ENCODE measurements at places on chromosomes 13 and 19.

GRCh38 chr13:32278426-32278825, 36.7 kb downstream of the ZAR1L start:
- DNase-seq, result peak; percentile 41

DNA sequence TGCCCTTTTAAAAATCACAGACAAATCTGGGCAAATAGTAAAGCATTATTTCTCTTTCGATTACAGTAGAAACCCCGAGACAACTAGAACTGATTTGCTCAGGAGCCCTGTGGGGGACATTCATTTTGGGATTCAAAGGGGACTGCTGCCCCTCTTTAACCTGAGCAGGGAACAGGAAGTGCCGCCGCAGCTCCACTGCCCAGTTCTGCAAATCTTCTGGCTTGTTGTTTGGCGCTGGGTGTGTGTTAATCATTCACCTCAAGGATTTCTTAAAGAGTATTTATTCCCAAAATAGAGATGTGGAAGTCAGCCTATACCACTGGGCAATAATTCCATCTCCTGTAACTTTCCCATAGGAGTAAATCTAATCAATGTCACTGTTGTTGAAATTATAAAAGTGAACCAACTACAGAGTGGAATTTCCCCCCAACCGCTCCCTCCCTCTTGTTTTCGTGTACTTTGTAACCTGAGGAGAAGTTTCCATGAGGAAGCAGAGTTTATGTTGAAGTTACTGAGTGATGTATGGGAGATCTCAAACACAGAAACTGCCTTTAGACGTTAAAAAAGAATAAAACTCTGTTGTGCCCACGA, 515.8 kb downstream of the KLF12 start:
- DNase-seq, result no peak

DNA sequence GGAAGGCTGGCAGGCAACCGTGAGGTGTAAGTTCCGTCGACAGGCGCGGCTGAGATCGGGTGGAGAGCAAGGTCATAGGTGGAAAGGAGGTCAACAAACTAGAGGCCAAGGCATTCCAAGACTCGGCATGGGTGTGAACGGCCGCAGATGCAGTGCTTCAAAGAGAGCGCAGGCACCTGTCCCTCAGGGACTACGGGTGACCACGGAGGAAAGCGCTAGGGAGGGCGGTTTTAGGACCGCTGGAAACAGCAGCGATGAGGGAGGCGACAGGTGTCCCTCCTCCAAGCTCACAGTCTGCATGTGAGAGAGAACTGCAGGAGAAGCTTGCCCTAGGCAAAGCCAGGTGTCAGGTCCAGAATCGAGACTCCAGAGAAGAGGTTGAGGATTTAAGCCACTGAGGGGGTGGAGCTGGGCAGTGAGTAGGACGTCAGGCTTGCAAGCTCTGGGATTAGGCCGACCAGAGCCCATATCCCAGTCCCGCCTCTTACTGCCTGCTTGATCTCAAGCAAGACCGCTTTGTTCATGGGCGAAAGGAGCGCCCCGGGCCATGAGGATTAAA, 1.6 kb upstream of the MLNR start:
- peak; percentile 16 for DNase-seq

- no peak for DNase-seq
Observed at GRCh38 chr19:55590617-55591016, 8.7 kb downstream of the FIZ1 start.

DNA sequence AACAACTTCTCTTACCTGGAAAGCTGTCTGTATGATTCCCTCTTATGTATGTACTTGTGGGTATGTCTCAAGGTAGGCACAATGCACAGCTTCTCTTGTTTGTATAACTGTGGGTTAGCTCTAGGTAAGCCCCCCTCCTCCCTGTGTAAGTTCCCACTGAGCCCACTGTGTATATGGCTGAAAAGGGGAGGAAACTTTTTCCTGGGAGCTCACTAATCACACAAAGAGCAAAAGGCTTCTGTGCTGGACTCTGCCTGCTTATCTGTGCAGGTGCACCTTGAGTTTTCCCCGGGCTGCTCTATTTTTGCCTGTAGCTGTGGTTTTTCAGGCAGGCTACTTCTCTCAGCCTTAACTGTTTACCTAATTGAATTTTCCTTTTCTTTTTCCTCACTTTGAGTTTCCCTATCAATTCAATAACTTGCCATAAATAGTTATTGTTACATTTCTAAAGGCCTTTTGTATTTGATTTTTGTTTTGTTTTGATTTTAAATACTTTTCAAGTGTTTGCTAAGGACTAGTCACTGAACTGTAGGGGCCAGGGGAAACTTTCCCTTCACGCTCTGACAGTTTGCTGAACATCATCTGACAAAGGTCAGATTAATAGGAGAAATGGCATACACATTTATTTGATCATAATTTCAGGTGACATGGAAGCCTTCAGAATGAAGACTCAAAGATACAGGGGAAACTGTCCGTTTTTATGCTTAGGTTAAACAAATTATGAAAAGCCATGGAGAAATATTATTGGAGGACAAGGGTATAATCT, 423.5 kb upstream of the ATXN8OS start:
- DNase-seq, result no peak

DNA sequence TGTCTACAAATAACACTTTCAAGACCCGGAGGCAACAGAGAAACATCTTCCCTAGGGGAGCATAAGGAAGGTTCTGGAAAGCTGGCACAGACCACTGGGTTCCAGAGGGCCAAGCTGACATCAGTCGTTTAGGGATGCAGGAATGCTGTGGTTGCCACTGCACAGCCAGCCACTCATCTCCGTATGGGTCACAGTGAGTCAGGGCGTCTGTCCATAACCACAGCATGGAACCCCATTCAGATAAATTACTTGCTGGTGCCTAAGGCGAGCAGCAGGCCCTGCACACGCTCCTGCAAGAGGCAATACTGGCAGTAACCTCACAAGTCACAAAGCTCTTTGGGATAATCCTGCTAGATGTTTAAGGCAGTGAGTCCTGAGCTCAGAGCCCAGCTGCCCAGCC, 140.9 kb upstream of the UBL3 start:
- DNase-seq, result peak; percentile 97

DNA sequence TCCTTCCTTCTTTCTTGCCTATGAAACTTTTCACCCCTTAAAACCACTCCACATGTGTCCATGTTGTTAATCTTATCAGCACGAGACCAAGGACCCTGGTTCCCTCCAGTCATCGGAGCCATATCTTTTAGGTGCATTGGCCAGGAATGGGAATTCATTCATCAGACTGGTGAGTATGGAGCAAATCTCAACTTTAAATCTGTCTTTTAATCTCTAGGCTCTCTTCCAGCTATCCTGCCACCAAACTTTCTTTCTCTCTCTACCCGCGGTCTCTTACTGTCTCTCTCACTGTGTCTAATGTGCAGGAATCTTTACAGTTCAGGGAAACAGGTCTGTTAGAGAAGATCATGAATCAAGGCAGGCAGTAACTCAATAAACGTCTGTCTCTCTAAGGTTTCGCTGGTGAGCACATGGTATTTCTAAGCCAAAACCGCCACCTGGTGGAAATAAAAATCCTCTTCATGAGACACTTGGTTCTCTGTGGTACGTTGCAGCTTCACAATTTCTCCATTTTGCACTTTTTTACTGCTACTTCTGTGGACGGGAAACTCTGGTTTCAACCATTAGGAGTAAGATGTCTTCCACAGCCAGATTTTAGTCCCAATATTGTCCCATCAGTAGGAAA, 16.1 kb downstream of the LGALS16 start:
- DNase-seq, result peak; percentile 47

- peak; percentile 97 for DNase-seq
Observed at GRCh38 chr19:38003438-38004185, 96.6 kb downstream of the SIPA1L3 start.

DNA sequence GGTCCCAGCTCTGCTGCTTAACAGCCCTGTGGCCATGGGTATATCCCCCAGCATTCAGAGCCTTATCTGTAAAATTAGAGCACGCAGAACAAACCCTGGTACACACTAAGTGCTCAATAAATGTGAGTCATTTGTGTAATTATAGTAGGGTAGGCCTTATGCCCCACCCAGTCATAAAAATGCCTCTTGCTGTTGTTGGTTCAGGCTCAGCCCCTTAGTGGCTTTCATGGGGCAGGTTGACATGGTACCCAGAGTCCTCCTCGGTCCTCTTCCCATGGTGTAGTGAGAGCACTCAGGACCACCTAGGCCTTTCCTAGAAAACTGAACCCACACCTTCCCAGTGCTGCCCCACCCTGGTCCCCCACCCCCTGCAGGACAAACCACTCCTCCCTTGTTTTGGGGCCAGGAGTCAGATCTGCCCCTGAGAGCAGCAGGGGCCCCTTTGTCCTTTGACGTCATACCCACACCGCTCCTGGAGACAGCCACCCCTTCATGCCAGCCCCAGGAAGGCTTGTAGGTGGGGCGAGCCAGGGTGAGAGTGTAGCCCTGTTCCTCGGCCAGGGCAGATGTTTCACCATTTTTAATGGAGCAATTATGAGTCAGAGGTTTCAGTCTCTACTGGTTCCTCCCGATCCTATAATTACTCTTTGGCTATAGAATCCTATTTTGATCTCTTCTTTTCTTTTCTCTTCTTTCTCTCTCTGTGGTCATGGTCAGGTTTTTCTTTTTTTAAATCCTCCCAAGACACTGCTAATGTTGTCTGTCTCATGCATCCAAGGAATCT, 36.8 kb downstream of the ACTN4 start:
- DNase-seq, result peak; percentile 95

DNA sequence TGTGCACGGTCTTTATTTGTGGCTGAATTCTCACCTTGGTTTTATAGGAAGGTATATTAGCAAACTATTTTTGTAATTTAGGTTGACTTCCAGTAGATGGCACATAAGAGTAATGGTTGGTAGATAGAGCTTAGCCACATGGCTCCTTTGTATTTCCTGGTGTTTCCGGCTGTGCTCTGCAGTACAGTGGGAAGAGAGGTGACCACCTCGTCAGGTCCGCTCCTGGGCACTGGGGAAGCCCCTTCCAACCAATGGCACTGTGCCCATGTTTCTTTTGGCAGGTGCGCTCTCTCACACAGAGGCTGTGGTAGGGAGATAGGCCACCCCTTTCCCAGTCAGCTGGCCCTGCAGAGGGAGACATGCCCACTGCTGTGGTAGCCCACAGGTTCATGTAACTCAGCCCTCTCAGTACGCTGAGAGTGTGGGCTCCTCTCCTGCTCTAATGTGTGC, 74.3 kb upstream of the ATP12A start:
- peak; percentile 17 for DNase-seq

DNA sequence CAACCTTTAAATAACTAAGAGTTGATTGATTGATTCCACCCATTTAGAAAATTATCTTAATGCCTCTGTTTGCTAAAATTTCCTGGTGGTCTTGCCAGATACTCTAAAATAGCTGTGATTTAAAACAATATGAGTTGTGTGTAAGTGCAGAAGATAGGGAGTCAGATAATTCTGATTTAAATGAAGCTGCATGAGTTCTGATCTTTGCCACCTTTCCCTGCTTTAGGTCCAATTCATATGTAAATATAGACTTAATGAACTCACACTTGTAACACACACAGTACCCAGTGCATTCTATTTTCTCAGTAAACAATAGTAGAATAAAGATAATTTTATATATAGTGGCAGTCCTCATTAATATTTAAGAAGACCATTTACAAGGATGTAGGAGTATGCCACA, 981.8 kb downstream of the SLITRK1 start:
- no peak for DNase-seq

GRCh38 chr13:45737571-45738017, 35.5 kb downstream of the CBY2 start:
- no peak for DNase-seq

- DNase-seq, result no peak
Observed at GRCh38 chr13:98226496-98226895, 49.4 kb upstream of the RNF113B start.

DNA sequence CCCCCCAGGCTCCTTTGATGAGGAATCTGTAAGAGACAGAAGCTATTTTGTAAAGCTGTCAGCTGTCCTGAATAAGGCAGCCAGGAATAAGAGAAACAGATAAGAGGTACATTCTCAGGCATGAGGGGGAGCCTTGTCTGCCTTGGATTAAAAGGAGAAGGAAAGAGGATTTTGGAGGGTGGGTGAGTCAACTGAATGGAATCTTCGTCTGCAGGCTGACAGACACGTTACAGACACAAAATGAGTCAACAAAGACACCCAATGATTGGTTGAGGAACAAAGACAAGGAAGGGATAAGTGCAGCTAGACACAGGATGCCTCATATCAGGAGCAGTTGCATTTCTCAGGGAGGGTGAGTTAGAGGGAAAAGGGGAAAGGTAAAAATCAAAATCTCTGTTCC, 162.5 kb downstream of the OLFM4 start:
- peak; percentile 62 for DNase-seq

DNA sequence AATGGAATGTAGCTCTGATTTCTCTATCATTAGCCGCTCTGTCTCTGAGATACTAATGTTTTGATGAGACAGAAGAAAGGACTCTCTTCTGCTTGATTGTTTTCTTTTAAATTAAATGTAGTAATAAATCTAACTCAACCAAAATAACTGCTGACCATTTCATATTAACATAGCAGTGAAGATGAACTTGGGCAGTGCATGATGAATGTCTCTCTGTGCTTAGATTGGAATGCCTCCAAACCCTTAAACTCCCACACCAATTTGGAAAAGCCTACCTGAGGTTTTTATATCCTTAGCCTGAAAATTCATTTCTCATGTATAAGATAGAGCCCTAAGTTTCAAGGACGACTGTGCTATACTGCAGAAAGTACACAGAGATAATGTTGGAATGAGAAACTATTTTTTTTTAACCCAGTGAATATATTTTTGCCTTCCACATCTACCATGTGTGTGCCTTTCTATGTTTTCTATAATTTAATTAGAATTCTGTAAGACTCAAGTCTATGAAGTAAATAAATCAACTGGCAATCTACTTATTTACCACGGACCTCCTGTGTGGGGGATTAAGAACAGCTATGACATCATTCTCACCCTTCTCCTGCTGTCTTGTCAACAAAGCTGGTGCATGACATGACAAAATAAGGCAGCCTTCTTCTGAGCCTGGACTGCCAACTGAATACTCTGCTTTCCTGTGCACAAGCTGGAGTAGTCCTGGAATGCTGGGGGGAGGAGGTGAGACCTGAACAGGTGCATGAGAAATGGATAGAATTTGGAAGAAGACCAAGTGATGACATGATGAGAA, 155.5 kb downstream of the FGF9 start:
- DNase-seq, result no peak

GRCh38 chr19:33472691-33473652, 48.6 kb downstream of the PEPD start:
- peak; percentile 96 for DNase-seq

- no peak for DNase-seq
Observed at GRCh38 chr19:33604651-33605050, 17.1 kb upstream of the CHST8 start.

GRCh38 chr13:29284726-29285125, 310.8 kb downstream of the SLC7A1 start:
- DNase-seq, result no peak

- no peak for DNase-seq
Observed at GRCh38 chr13:77310579-77311279, 16.2 kb downstream of the MYCBP2 start.

Data from EL (cell line).